Substantia nigra (tissue), 51 donors: ENCODE measurements at places on chromosomes 16 and 17.

DNA sequence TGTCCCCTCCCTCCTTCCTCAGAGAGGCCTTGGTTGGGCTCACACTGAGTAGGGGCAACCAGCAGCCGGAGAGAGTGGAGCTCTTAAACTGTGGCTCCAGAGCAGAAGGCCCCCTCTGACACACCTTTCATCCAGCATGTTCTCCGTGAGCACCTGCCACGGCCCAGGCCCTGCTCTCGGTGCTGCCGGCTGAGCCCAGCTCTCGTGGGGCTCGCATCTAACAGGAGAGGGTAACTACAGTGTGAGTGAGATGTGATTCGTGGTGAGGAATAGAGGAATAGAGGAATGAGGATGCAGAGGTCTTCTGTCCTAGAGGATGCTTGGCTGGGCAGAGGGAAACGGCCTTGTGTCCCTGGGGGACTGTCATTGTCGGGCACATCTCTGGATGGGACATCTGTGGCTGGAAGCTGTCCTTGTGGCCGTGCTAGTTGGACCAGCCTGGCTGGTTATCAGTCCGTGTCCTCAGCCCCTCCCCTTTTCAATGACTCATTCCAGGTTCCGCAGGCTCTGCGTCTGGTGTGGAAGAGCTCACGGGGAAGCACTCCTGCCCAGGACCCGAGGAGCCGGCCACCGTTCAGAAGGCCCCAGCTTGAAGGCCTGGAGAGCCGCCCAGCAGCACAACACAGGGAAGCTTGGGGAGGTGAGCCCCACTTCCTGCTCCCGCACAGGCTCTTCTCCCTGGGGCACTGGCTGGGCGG is 11.9 kb upstream of the DNASE1 start:
- DNase-seq: no peak

DNA sequence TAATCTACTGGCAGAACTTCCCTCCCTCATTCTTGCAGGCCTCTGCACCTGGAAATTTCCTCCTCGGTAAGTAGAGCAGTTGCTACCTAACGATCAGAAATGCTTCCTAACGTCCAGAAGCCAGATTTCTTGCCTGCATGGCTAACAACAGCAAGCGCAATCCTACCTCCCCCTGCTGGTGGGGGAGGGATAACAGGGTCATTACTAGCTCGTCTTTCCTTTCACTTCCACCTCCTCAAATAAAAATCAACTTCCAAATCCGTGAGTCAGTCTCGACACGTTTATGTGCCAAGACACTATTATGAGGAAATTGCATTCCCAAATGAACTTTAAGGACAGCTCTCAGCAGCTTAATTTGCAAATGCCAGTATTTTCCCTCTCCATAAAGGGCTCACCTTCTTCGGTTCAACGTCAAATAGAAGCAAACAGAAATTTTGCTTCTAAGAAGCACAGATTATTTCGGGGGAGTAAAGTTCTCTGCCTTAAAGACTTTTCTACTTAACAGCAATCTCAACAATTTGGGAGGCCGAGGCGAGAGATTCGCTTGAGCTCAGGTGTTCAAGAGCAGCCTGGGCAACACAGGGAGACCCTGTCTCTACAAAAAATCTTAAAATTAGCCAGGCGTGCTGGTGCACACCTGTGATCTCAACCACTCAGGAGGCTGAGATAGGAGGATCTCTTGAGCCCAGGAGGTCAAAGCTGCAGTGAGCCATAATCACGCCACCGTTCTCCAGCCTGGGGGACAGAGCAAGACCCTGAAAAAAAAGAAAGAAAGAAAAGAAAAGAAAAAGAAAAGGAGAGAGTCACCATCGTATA is 188.6 kb upstream of the PSMD7 start:
- no peak for DNase-seq

GRCh38 chr17:58281511-58282011 is 826 bp upstream of the MPO start:
- no peak for DNase-seq

- no peak for DNase-seq
Measured at GRCh38 chr17:80992077-80992947, 671 bp downstream of the CHMP6 start.

DNA sequence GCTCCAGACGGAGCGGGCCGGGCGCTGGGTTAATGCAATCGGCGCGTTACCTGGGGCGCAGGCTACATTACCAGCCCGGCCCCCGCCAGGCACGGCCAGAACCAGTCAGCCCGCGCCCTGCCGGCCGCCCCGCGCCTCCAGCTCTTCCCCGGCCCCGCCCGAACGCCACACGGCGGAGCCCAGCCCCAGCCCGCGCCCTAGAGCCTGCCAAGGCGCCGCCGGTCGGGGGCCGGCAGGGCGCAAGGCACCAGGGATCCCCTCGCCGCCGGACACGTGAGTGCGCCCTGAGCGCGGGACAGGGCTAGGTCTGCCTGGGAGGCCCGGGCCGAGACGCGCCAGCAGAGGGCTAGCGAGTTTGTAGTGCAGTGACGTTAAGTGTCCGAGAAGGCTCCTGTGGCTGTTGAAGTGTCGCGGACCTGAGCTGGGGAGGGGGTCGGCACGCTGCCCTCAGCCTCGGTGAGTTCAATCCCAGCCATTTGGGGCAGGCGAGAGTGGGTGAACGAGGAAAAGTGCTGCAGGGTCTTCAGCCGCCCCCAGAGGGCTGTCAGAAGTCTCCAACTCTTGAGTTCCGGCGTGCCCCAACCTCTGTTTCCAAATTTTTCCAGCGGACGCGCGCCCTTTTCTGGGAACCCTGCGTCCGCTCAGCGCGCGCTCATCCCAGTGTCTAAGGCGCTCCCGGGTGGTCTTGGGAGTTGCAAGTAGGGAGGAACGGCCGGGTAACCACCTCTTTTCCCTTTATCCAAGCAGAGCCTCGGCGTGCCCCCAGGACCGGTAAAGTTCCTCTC is at the start of gene SLC6A2:
TSS of gene SLC6A2 (plus strand) at position 92 of the 785 bp plus-strand sequence. CDS start 707 bp downstream, outside the sequence.
- no peak for DNase-seq
